EL (cell line): ENCODE measurements at places on chromosomes 7 and 10.

GRCh38 chr10:131866673-131867072, 34.1 kb upstream of the PPP2R2D start:
- no peak for DNase-seq

DNA sequence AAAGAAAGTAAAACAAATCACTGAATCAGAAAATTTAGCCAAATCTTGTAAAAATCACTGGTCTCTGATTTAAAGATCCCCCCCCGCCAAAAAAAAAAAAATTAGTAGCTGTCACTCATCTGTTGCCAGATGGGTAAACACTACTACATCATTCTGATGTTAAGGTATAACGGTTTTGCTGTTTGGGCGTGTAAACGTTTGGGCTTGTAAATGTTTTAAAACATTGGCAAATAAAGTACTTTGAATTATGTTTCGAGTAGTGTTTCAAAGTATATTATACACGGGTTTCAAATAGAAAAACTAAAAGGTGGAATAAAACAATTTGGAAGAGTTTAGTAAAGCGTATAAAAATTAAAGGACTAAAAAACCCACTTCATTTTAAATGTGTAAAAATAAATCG, 1.5 kb downstream of the TMEM229A start:
- DNase-seq: no peak

GRCh38 chr7:157651366-157652160, 314.8 kb downstream of the DNAJB6 start:
- DNase-seq: no peak

GRCh38 chr10:48406204-48406603, 99.7 kb downstream of the MAPK8 start:
- DNase-seq: peak; percentile 53

DNA sequence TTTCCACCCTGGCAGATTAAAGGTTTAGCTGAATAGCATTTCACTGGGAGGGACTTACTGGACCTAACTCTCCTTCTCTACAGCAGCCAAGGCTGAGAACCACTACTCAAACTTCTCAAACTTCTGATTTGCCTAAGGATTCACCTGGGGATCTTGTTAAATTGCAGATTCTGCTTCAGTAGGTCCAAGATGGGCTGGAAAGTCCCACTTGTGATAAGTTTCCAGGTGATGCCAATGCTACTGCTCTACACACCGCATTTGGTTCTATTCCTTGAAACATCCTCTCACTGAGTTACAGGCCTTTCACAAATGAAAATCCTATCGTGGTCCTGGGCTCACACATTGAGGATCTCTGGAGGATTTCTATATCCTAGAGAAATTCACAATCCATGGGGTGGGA, 147.9 kb downstream of the CHCHD3 start:
- DNase-seq: no peak

DNA sequence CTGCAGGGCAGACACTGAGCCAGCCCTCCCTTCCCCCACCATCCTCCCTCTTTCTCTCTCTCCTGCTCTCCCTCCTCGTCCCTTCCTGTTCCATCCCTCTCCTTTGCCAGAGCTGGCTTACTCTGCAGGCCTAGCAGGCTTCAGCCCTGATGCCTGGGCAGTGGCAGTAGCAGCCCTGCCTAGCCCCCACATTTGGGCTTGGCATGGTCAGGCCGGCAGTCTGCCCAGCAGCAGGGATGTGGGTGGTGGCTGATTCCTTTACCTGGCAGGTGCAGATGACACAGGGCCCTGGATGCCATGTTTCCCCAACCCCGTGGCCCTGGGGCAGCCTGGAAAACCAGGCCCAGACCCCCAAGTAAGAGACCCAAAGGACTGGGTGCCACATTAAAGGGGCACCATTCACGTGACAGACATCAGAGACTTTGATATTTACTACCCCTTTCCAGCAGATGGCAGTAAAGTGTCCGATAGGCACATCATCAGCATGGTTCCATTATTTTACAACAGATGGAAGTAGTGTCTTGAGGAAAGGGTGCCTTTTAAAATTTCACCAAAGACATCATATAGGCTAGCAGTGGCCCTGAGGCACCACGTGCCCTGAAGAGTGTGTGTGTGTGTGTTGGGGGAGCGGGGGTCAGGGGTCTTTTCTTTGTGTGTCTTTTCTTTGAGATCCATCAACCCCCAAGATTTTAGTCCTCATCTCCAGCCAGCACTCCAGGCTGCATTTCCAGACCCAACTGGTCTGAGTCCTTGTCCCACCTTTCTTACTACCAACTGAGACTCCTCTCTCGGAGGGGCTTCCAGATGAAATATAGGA, 5.9 kb downstream of the KCP start:
- peak; percentile 52 for DNase-seq

GRCh38 chr7:105768898-105769507, 107.4 kb downstream of the ATXN7L1 start:
- DNase-seq: no peak

DNA sequence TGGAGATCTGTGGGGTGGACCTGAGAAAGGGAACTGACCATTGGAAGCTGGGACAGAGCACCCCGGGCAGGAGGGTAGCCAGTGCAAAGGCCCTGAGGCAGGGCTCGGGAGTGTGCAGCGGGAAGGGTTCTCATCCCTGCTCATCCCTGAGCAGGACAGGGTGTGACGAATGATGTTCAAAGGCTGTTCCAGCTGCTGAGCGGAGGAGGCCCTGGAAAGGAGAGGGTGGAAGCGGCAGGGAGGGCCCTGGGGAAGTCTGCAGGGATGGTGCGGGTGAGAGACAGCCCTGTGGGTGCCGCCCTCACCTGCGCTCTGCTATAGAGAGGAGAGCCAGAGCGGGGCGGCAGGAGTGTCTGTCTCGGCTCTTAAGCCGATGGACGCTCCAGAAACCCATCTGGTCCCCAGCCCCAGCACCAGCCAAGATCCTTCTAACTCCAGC, 43.7 kb downstream of the PRKAG2 start:
- DNase-seq: no peak

- no peak for DNase-seq
Measured at GRCh38 chr10:612696-613095, 76.8 kb downstream of the DIP2C start.

DNA sequence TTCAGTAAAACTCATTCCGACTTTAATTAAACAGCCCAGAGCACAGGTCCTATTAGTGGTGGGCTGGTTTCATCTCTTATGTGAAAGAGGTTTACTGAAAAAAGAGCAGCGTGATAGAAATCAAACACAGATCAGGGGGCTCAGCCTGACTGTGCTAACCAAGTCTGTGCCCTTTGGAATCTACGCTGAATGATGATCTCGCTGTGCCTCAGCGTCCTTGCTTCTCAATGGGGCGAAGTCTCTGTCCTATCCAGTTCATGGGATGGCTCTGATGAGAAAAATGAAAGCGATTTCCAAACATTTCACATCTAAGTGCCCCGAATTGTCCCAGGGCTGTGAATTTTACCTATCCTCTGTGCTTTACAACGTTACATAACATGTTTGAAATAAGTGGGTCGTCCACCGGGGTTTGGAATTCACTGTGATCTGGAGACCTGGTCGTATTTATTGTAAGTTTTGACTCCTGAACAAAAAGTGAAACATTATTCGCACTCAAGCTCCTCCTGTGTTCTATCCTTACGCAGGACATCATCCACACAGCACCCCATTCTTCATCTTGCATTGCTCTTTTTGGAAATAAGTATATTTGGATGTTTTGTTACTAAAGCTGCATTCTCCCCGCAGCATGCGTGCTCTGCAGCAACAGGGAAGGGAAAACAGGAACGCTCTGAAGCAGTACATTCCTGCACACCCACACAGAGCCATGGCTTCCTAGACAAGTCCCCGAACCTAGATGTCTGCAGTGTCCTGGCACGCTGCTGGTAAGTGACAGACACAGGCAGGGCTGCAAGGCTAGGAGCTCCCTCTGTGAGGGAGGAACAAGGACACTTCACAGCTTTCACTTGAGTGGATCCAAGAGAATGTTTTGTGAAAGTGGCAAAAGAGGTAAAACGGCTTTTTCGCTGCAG, 83.5 kb downstream of the SLC37A3 start:
- DNase-seq: no peak

DNA sequence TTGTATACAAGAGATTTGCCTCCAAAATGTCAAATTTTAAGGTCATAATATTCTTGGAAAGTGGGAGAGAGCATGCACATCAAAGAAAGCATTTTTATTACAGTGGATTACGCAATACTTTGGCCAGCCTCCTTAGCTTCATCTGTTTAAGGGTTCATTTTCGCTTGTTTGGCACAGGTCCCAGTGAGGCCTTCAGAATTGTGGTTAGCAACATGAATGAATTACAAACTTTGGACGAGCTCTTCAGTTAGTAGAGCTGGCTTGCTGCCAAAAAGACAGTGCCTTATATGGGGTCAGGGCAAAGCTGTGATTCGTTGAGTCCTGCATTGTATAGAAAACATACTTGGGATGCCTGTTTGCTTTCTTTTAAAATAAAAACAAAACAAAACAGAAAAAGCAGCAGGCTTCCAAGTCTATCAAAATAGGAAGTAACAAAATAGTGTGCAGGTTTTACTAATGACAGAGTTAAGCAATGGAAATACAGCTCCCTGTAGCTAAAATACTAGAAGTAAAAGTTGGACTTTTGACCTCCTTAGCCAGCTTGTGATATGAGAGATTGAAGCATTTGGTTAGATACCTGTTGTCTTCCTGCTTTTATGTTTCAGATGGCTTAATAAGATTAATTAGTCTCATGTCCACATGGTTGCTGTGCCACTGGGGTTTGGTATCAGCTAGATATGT, 190.8 kb downstream of the MLLT10 start:
- DNase-seq: peak; percentile 100

GRCh38 chr7:140225562-140226249, 48.9 kb upstream of the KDM7A start:
- DNase-seq: no peak

- DNase-seq: peak; percentile 27
Measured at GRCh38 chr7:31814187-31814586, 127.2 kb downstream of the PPP1R17 start.

GRCh38 chr7:88306590-88307048, at the start of gene STEAP4:
Gene STEAP4 (minus strand): TSS chr7:88306894. CDS start chr7:88284269, 22,625 bp downstream.
- peak; percentile 13 for DNase-seq

DNA sequence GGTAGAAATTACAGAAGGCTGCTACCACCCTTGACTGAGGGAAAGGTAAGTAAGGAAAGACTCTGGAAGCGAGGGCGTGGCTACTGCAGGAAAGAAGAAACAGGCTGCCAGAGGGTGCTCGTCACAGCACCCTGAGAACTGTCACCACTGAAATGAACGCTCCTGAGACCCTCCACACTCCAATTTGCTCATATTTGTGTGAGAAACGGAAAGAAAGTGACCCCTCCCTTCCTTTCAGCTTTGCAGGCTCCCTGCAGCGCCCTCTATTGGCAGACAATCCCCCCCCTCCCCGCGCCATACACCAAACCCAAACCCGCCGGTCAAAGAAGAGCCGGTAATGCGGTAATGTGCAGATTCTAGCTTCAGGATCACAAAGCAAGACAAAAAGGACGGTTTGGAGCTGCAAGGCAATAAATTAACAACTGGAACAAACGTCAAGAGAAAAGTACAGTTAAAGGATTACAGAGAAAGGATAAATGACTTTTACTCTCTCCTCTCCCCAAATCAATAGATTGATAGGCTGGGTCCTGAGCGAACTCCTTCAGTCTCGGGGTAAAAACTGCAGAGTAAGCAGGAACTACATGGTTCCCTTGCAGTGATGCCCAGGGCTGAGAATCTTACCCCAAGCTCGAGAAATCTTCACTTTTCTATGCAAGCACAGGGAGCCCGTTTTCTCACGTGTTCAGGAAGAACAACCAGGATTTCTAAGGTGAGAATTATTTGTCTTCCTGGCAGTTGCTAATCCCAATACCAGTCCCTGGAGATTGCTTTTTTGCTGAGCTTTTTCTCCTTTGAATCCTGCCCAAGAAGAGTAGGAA, 47.6 kb downstream of the STEAP1B start:
- DNase-seq: peak; percentile 26

DNA sequence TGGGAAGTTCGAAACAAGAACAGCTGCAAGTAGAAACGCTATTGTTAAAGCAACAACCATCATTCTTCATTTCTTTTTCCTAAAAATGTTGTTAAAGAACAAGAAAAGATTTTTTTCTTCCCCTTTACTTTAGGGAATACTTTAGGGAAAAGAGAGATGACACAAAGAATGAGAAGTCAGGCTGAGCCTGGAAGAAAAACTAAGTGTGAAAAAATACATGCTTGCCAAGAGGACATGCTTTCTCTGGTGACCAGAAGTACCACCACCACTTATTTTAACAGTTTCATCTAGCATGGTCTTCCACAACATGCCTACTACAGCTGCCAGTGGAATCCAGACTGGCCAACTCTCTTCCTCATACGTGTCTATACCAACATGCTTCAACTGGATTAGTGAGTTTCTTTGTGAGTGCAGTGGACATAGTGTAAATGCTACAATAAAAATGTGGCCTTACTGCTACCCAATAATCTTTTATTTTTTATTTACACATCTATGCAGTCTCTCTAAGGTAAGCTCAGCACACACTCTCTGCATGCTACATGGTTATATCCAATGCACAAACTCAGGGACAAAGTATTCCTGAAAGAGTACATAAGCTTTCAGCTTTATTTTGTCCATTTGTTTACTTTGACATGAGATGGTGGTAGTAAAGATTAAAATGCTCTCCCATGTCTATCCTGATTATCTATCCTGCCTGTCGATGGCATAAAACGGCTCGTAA, 196.2 kb downstream of the TAX1BP1 start:
- no peak for DNase-seq

GRCh38 chr7:30469303-30469702, 9.3 kb downstream of the NOD1 start:
- peak; percentile 99 for DNase-seq

GRCh38 chr10:78749898-78750297, 318.9 kb upstream of the ZMIZ1 start:
- DNase-seq: no peak

- peak; percentile 69 for DNase-seq
Measured at GRCh38 chr7:24756545-24757352, 515 bp downstream of the GSDME start.

DNA sequence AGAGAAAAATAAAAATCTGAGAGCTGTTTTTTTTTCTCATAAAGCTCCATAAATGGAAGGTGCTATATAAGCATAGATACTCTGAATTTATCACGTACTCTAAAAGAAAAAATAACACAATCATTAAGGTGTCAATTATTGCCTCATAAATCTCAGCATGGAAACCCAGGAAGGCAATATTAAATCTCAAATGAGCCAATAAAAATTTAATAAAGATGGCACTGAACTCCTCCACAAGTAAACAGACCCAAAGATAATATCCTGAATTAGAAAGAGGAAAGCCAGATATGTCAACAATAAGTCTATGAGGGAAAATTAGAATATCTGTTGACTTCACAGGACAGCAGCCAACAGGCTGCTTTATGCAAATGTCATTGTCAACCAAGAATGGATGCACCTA, 66.5 kb downstream of the CDK6 start:
- no peak for DNase-seq
